Vagina (tissue), 2 donors: ENCODE measurements at places on chromosomes 4 and X.

DNA sequence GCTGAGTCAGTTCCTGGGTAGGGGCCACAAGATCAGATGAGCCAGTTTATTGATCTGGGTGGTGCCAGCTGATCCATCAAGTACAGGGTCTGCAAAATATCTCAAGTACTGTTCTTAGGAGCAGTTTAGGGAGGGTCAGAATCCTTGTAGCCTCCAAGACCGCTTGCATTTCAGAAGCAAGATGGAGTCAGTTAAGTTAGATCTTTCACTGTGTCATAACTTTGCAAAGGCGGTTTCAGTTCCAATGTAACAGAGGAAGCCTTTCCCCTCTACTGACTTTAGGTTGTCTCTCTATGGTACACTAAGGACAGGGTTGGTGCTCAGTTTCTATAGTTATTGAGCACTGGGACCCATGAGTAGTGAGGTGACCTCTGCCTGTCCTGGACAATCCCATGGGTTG is 127.3 kb upstream of the WDR1 start:
- DNase-seq, result no peak

DNA sequence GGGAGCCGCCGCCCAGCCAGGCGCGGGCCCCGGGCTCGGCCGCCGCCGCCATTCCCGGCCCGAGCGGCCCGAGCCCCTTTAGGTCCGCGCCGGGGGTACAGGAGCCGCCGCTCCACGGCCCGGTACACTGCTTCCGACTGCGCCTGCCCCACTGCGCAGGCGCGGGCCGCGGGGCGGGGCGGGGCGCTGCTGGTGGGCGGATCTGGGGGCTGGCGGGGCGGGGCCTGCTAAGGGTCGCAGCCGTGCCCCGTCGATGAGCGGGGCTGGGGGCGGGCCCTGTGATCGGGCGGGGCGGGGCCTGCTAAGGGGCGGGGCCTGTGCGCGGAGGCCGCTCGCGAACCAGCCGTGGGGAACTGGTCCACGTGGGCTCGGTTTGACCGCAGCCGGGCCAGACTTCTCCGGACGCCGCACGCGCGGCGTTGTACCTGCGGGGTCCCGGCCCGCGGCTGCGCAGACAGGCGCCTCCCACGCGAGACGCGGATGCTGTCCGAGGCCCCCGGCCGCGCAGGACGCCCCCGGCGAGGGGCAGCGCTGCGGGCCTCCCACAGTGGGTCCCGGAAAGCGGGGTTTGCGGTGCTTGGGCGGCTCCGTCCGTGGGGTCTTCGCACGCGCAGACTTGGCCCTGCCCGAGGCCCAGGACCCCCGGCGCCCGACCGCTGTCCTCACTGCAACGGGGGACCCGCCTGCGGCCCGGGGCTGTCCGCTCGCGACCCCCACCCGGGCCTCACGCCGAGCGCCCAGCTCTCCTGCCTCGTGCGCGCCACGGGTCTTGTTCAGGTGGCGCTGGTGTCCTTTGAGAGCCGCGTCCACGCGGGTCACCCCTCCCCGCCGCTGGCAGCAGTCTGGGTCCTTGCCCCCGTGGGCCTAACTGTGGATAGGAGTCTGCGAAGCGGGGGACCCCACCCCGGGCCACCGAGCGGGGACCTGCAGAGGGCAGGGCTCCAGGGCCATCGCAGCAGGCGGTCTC is at the start of gene DGKQ:
DGKQ (minus strand) TSS at position 139 of the 967 bp plus-strand sequence; CDS start at position 52, 87 bp downstream.
- no peak for DNase-seq

DNA sequence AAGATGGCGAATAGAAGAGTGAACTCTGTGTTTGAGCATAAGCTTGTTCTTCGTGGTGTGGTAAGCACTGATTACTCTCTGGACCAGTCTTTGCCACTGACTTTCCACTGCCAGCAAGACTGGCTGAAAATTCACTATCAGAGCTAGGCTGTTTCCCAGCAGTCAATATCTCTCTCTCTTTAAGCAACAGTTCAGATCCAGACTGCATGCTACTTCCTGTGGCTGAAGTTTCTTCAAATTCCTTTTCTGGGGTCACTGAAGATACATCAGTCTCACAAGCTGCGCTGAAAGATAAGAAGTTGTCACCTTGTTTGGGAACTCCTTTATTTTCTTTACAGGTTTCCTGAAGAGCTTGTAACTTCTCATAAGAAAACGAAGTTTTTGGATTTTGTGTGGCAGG is 54.0 kb upstream of the FAM120C start:
- no peak for DNase-seq

- no peak for DNase-seq
These were observed 342.7 kb upstream of the PABPC4L start for GRCh38 chr4:134544303-134544770.

DNA sequence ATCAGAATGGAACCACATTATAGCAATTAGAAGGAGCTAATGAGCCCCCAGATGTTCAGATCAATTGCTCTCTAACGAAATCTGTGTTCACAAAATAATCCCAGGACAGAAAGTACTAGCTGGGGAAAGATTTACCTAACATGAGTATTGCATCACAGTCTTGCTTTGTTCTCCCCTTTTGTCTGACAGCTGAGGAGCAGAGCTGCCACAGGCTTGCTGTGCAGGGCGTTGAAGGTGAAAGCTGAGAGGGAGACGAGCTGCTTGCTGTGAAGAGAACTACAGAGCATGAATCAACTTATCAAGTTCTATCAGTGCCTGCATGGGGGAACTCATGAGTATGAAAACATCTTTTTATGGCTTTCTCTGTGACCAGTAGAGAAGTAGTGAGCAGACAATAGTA is 441.2 kb downstream of the CENPC start:
- no peak for DNase-seq

DNA sequence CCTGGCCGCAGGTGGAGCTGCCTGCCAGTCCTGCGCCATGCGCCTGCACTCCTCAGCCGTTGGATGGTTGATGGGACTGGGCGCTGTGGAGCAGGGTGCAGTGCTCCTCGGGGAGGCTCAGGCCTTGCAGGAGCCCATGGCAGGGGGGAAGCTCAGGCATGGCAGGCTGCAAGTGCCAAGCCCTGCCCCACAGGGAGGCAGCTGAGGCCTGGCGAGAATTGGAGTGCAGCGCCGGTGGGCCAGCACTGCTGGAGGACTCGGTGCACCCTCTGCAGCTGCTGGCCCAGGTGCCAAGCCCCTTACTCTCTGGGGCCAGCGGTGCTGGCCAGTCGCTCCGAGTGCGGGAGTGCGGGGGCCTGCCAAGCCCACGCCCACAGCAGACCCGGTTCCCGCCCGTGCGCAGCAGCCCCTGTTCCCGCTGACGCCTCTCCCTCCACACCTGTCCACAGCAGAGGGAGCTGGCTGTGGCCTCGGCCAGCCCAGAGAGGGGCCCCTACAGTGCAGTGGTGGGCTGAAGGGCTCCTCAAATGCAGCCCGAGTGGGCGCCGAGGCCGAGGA is 275.9 kb upstream of the FRG1 start:
- DNase-seq, result no peak

DNA sequence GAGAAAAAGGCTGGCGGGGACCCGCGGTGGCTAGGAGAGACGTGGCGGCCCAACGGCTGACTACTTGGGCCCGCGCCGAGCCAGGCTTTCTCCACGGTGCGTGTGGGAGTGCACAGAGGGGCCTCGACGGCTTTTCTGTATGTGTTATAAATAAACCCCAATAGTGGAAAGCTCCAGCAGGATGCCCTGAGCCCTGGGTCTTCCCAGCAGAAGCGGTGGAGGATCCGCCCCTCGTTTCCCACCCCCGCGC is 268 bp upstream of the PRRG1 start:
- DNase-seq, result no peak
